Activated CD8-positive, alpha-beta T cell treated with anti-CD3 and anti-CD28 coated beads for 36 hours (primary cell): ENCODE measurements at places on chromosomes 4 and X.

DNA sequence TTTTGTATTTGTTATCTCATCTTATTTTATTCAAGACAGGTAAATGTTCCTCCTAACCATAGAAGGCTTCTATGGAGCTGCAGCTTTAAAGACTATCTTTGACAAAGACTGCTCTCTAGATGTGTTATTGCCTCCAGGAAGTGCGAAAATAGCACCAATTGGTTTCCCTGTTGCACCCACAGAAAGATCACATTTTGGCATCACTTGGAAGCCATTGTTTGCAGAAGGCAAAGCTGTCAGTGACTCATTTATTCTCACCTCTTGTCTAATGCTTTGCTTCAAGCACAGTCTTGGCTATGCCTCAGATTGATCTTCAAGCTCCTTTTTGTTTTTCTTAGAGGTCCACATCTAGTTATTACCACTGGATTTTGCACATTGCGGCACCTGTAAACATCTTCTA lies 150.3 kb downstream of the PCDH7 start:
- no peak for DNase-seq

DNA sequence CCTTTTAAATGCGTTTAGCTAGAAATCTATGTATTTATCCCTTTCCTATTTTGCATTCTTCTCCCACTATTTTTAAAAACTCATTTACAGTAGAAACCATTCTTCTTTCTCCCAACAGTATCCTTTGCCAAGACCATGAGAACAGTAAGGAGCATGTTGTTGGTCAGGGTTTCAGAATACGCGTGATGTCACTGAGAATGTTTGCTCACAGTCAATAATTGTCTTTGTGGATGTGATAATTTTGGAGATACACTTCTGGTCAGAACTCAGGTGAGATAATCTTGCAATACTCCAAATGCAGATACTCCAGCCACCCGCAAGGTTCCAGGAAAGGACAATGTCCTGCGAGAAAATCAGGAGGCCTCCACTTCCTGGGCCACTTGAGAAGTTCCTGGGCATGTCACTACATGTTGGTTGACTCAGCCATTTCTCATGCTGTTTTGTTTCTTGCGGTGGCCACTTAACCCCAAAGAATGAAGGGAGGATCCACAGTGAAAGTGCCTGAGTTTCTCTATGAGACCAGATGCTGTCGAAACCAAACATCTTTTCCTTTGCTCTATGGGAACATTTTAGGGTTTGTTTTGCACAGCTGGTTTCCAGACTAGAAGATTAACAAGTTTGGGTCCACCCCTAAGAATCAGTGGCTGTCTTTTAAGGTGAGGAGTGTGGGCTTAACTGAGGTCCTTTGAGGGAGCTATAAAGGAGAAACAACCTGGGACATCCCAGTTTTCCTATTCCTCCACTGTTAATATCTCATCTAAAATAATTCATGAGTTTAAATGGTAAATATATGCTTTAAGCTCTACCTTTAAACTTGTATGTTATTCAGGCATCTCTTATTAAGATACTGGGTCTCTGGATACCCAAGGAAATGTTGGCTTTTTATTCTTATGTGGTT lies 116.0 kb downstream of the SOWAHB start:
- DNase-seq = no peak

- peak; percentile 96 for DNase-seq
These were observed 5.6 kb downstream of the FLNA start for GRCh38 chrX:154368630-154369448.

DNA sequence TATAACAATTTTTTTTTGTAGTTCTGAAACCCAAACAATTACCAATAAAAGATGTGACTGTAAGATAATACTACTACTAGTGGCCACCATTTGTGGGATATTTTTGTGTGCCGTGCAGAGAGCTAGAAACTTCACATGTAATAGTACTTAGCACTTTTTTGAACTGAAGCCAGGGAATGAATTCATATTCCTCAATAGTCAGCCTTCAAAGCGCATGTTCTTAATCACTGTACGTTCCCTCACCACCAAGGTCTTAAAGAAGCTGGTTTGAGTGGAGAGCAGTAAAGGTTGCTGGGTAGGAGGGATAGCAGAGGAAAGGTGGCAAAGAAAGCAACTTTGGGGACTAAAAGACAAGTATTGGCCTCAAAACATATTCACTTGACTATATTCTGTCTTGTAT lies 9.6 kb upstream of the RUFY3 start:
- no peak for DNase-seq

DNA sequence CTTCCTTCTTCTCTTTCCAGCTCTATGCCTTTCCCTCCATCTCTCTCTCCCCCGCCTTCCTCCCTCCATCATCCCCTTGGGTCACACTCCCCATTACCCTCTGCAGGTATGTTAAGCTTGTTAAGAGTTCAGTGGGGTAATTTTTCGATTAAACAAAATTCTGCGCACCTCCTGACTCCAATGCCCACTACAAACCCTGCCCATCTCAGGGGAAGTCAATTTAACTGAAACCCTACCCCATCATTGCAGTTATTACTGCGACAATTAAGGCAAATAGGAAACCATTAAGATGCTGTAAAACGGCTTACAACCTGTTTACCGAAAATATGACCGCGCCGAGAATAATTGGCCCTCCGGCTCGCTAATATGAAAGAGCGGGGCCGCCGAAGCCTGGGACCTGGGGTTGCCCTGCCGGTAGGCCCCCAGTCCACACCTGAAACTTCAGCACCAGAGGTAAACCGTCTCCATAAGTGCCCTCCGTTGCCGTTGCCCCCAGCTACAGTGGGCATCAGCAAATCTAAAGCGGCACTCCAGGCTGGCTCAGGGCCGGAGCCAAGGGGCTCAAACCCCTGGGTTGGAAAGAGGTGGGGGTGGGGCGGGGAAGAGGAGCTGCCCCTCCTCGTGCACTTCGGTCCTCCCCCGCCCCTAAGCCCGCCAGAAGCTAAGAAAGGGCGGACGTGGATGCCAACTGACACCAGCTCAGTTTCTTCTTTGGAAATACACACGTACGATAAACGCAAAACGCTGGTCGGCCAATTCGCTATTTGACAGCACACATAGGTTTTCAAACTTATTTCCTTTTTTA lies 4.8 kb downstream of the ARX start:
- no peak for DNase-seq

DNA sequence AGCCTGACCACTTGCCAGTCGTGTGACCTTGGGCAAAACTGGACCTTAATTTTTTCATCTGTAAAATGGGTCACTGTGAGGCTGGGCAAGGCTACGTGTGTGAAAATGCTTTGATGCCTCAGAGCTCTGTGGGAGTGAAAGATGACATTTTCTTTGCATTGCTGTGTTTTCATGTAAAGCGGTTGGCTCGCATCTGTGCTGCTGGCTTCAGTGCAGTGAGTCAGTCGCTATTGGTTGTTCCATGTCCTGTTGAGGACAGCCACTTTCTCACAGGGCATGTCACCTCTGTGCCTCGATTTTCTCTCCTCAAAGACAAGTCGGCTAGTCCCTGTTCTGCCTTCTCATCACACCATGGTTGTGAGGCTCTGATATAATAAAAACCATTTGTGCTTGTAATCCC lies 4.4 kb downstream of the MTMR1 start:
- peak; percentile 55 for DNase-seq

GRCh38 chrX:37578045-37578444 lies 6.6 kb downstream of the LANCL3 start:
- no peak for DNase-seq

- no peak for DNase-seq
These were observed 32.3 kb upstream of the KDR start for GRCh38 chr4:55157559-55158277.

- DNase-seq = no peak
These were observed 4.4 kb downstream of the MSMO1 start for GRCh38 chr4:165331823-165332222.

DNA sequence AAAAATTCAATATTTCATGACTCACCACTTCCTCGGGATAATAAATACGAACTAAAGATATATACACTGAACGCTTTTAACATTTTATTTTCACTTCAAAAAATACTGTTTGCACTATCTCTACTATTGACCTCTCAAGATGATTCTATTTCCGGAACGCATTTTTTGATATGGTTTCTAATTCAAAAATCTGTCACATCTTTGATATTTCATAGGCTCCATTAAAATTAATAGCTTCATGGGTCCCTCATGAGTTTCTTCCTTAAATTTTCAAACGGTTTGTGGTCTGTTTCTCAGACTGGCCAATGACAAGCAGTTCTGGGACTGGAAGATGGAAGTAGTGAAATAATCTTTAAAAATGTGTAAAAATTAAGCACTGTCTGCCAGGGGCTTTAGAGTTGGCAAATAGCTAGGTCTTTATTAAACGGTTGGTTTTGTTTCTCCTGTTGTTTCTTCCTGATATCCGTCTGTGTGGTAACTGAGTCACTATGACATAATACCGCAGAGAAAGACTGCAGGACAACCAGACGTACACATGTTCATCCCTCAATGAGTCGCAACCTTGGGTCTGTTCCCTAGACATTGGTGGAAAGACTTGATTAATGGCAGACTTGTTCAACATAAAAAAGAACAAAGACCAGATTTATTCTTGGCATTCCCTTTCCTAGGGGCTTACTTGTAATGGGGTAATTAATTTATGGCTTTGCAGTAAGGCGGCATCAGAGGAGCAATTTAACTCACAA lies 133.8 kb downstream of the PALLD start:
- no peak for DNase-seq

GRCh38 chr4:7381890-7382633 lies 52.7 kb downstream of the PSAPL1 start:
- no peak for DNase-seq
